ENCODE measurements at places on chromosomes 5 and 9. TPM values are rescaled to one million over a fixed set of nuclear protein-coding genes. Genes with fewer than 3 reads are reported as not detected.

The ARAP3 gene
- total RNA-seq = 5.1 TPM

The FANCG gene
- 11.4 TPM for total RNA-seq

The GABRA1 gene
- total RNA-seq = not detected

The SMC5 gene
- total RNA-seq = 35.9 TPM
